ENCODE measurements at places on chromosomes 7 and 10. TPM values are rescaled to one million over a fixed set of nuclear protein-coding genes. Genes with fewer than 3 reads are reported as not detected.

Gene GNG11
- total RNA-seq: 14.3 TPM

GRCh38 chr7:2928613-2929311 lies 84.7 kb upstream of the GNA12 start:
- no peak for DNase-seq

GRCh38 chr10:97685395-97685958 lies 1.6 kb downstream of the AVPI1 start:
- peak; percentile 27 for DNase-seq

Gene MUC12
- total RNA-seq: 0.67 TPM

DNA sequence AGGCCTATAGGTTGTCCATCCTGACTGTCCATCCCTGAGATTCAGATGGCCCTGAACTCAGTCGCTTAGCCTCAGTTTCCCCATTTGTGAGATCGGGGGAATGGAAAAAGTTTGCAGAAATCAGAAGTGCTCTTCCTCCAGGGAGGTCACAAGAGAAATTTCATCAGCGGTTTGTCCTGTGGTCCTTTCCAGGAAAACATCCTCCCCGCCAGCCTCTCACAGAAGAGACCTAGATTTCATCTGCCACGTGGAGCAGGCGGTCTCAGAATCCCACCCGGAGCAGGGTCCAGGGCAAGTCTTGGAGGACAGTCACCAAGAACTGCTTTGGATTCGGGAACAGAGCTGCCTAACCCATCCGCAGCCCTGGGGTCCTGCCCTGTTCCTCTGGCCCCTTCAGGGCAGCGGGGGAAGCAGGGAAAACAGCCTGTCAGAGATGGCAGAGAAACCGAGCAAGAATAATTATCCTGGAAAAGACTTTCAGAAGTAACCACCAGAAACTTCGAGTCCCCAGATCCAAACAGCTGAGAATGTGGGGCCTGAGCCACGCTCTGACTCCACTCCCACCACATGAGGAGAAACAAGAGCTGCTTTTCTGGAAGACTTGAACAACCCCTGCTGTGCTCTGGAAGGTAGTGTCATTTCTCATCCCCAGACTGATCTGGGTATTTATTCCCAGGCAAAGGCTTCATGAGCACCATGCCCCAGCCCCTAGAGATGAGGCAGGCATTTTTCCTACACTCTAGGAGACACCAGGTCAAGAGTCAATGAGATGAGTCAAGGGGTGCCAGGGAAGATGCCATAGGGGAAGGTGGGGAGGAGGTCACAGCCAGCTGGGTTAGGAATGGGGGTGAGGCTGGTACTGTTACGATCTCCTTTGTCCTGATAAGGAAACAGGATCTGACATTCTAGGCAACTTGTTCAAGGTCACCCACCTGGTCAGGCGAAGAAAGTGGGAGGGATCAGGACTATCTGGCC lies 1.1 kb upstream of the TNS3 start:
- DNase-seq: no peak

DNA sequence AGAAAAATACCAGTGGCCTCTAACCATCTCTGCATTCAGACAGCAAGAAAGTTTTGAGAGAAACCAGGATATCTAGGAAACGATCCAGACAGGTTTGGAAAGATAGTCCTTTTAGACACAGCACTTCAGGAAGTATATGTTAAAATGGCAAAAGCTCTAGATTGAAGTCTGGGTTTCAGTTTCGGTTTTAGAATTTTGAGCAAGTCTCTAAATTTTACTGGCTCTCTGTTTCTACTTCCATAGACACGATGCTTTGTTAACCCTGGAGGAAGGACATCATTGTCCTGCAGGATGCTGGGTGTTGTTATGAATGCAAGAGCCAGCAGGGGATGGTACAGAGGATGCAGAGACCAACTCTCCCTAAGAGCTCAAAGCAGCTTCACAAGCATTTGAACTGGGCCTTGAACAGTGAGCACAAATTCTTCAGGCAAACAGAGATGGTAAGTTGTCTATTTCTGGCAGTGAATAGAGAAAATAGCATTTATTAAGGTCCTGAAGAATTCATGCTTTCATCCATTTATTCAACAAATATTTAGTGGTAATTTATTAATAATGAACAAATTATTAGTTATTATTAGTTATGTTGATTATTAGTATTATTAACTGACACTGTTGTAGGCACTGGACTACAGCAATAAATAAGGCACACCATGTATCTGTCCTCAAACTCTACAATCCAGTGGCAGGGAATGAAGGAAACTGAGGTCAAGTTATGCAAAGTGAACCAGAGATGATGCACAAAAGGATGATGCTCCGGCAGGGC lies 152.7 kb upstream of the NRP1 start:
- peak; percentile 4 for DNase-seq

DNA sequence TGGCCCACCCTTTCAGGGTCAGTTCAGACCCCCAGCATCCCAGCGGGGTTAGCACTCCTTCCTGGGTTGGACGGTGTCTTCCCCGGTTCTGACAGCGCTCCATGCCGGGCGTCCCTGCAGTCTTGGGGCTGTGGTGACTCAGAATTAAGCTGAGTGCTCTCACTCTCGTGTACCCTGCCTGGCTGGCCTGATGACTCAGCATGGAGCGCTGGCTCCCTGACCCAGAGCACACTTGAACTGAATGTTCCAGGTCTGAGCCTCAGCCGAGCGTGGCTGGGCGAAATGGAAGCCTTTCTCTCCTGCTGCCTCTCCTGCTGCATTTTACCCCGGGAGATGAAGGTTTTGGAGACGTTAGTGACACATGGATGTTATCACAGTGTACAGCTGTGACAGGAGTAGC lies 7.1 kb downstream of the BAG3 start:
- peak; percentile 62 for DNase-seq

Data from A673 (cell line).